ENCODE measurements at places on chromosomes 1 and 21.

DNA sequence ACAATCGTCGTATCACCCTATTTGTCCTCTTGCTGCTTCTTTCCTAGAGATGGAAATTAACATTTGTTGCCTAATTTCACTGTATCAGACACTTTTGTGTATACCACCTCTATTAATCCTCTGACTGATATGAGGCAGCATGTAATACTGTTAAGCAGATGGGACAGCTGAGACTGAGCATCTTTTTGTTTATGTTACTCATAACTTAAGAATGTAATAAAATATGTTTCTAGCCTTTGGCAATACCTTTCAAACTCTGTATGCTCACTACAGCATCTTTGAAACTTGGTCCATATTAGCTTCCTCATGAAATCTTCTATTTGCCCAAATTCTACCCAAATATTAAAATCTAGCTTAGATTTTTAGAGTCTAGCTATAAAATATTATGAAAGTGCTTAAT, 2.3 kb downstream of the OR14K1 start:
- no peak for DNase-seq
- H3K27me3 ChIP-seq: no peaks in the 10 kb centered on the region
- H3K4me1 ChIP-seq: no peaks in the 10 kb centered on the region

- H3K4me3 ChIP-seq: peak overlapping the region; percentile 70
- H3K27me3 ChIP-seq: no peaks in the 10 kb centered on the region
- no peak for DNase-seq
- H3K36me3 ChIP-seq: no peaks in the 10 kb centered on the region
- H3K4me1 ChIP-seq: peaks cover 9% of the 10 kb centered on the region
Measured at GRCh38 chr1:185045814-185046492, 595 bp downstream of the RNF2 start.

GRCh38 chr1:204282761-204283221, 69.0 kb upstream of the GOLT1A start:
- H3K4me3 ChIP-seq: no peak overlapping the region
- DNase-seq: no peak
- no peaks in the 10 kb centered on the region for H3K27me3 ChIP-seq
- peaks cover 11% of the 10 kb centered on the region for H3K4me1 ChIP-seq
- H3K36me3 ChIP-seq: no peaks in the 10 kb centered on the region

DNA sequence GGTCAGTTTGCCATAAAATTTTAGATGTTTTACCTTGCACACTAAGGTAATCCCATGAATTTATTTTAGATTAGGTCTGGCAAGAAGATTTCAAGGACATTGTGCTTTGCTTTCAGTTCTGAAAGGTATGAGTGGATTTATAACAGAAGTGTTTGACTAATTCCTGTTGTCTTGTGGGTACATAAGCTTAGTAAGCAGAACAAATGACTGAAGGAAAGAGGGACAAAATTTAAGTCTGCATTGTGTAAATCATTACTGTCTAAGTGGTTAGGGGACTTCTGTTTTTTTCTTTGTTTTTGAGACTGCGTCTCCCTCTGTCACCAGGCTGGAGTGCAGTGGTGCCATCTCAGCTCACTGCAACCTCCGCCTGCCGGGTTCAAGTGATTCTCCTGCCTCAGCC, 60.1 kb downstream of the PKN2 start:
- no peak for DNase-seq
- no peaks in the 10 kb centered on the region for H3K27me3 ChIP-seq
- H3K36me3 ChIP-seq: peaks cover 42% of the 10 kb centered on the region
- H3K4me1 ChIP-seq: peaks cover 8% of the 10 kb centered on the region

- no peaks in the 10 kb centered on the region for H3K4me1 ChIP-seq
- H3K4me3 ChIP-seq: no peak overlapping the region
- no peaks in the 10 kb centered on the region for H3K27me3 ChIP-seq
- no peak for DNase-seq
Measured at GRCh38 chr1:65596768-65597167, 176.3 kb downstream of the LEPR start.

DNA sequence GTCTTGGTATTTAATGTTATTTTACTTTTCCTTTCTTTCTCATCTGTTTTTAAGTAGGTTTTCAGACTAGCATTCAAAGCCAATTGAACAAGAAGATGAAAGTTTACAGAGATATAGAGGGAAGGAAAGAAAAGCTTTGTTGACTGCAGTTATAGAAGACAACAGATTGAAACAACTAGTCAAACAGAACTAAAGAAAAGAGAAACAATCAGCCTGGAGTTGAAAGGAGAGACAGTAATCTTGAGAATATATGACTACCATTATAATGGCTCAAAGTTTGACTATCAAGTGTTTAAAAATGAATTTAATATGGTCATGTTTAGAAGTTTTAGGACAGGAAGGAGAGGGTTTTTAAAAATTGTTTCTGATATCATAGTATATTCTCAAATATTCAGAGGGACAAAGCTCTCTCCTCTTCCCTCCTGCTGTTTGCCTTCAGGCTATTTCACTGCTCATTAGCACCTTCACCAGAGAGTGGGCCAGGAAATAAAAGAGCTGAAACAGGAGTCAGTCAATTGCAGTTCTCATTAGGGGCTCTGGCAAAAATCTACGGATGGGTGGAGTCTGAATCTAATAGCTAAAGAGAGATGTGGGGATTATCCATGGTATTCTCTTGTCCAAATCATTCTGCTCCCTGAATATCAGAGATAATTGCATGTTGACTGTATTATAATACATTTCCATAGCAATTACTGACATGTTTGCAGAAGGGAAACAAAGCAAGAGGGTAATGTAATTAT, 577.8 kb downstream of the BRINP3 start:
- no peak overlapping the region for H3K4me3 ChIP-seq
- DNase-seq: no peak
- H3K27me3 ChIP-seq: no peaks in the 10 kb centered on the region
- no peak overlapping the region for H3K27ac ChIP-seq
- no peaks in the 10 kb centered on the region for H3K4me1 ChIP-seq

DNA sequence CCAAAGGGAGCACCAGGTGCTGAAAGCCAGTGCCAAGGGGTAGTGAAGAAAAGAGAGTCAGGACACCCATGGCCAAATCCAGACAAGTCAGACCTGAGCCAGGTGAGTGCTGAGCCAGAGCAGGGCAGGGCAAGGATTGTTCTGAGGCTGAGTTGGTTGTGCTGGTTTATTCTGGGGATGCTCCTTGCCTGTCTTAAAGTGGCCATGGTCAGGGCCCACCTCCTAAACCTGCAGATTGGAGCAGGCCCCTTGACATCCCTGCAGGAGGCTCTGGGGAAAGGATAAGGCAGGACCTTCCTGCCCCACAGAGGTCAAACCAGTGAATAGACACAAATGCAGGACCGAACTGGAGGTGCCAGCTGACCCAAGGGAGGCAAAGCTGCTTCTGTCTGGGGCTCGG, 138.4 kb downstream of the HIVEP3 start:
- no peaks in the 10 kb centered on the region for H3K36me3 ChIP-seq
- H3K4me1 ChIP-seq: peaks cover 8% of the 10 kb centered on the region
- H3K4me3 ChIP-seq: no peak overlapping the region
- no peak overlapping the region for H3K27ac ChIP-seq

DNA sequence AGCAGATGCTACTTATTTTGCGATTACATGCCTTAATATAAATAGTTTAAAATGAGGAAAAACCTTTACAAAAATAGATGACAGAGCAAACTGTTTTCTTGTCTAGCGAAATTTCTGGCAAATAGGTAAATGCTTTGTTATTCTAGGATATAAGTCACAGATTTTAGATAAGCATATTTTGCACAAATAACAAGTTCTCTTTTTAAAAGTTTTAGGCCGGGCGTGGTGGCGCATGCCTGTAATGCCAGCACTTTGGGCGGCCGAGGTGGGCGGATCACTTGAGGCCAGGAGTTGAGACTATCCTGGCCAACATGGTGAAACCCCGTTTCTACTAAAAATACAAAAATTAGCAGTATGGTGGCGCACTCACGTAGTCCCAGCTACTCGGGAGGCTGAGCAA, 20.3 kb upstream of the ERRFI1 start:
- H3K4me1 ChIP-seq: peaks cover 43% of the 10 kb centered on the region
- peak overlapping the region; percentile 96 for H3K27ac ChIP-seq

- H3K27ac ChIP-seq: no peak overlapping the region
- H3K4me3 ChIP-seq: no peak overlapping the region
- H3K4me1 ChIP-seq: no peaks in the 10 kb centered on the region
- peaks cover 8% of the 10 kb centered on the region for H3K27me3 ChIP-seq
Measured at GRCh38 chr21:25682382-25682781, 43.3 kb downstream of the JAM2 start.

DNA sequence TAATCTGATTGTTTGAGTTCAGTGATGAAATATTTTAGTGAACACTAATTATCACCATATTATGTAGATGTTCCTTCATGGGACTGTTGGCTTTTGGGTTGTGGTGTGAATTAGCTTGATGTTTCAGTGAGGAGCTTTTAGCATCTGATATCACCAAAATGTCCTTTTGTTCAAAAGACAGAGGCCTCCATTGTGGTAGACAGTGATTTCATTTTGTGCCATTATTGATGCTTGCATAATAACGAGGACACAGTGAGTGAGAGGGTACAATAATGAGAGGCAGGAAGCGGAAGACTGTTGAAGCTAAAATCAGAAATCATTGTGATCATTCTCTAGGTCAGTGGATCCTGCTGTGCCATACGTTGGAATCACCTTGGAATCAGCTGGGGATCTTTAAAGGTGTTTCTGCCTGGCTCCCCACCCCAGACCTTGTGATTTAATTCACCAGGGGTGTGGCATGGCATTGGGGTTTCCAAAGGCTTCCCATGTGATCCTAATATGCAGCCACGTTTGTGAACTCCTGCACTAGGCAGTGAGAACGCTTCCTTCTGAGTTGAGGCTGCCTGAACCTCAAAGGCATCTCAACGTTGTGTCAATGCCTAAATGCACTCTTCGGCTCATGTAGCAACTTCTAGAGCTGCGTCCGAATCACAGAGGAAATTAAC, 82.1 kb upstream of the KIF1B start:
- H3K27me3 ChIP-seq: no peaks in the 10 kb centered on the region
- DNase-seq: no peak
- H3K36me3 ChIP-seq: peaks cover 30% of the 10 kb centered on the region
- no peaks in the 10 kb centered on the region for H3K4me1 ChIP-seq

DNA sequence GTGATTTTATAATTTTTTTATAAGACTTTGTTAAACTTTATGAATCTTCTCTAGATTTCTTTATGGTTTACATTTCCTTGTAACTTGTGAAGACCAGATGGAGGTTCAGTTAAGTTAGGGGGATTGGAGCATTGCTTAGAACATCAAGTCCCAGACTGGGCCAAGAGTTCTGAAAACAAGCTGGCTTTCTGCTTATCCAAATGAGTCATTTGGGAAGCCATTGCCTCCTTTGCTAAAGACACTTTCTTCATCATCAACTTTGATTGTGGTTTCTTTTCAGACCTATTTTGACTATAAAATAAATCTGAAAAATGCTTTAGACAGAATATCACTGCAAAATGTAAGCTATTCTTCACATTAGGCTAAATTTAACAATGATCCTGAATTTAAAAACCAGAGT, 446.8 kb downstream of the USP25 start:
- no peak for DNase-seq
- H3K27me3 ChIP-seq: no peaks in the 10 kb centered on the region
- H3K4me1 ChIP-seq: no peaks in the 10 kb centered on the region
- no peak overlapping the region for H3K27ac ChIP-seq
